AG09309 (cell line): ENCODE measurements at places on chromosomes 2 and 18.

- no peak for DNase-seq
Measured at GRCh38 chr2:181008407-181008806, 28.0 kb downstream of the UBE2E3 start.

GRCh38 chr18:36141576-36141975 lies 11.9 kb downstream of the ELP2 start:
- DNase-seq: no peak

DNA sequence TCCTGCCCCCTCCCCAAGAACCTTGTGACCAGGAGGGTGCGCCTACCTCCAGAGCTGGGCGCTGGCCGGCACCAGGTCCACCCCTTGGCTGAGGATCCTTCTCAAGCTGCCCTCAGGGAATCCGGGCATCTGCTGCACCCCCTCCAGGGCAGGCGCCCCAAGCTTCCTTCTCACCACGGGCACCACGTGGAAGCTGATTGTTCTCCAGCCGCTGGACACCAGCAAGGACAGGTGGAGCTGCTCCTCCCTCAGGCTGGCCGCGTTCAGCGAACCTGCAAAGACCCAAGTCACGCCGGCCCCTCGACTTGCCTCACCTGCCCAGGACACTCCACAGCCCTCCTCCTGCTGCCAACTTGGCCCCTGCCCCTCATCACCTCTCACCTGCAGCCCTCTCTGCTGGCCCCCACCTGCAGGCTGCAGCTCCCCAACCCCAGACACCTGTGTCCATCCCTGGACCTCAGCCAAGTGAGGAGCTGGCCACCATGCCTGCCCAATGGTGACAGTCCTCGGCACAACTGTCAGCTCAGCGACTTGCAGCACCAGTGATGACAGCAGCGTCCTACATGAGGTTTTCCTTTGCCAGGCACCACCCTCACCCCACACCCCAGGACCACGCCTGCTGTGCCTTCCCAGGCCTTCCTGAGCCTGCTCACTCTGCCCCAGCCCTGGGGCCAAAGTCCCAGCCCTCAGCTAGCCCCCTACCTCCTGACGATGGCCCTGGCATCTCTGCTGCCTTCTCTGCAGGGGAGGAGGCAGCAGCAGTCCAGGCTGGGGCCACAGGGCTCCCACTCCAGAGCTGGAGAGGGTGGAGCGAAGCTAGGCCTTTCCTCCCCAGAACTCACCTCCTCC lies 4.2 kb downstream of the MAB21L4 start:
- DNase-seq: no peak

GRCh38 chr2:179558010-179558934 lies 293.6 kb upstream of the SESTD1 start:
- DNase-seq: no peak

- DNase-seq: no peak
Measured at GRCh38 chr2:241577413-241578122, 19.0 kb downstream of the BOK start.

DNA sequence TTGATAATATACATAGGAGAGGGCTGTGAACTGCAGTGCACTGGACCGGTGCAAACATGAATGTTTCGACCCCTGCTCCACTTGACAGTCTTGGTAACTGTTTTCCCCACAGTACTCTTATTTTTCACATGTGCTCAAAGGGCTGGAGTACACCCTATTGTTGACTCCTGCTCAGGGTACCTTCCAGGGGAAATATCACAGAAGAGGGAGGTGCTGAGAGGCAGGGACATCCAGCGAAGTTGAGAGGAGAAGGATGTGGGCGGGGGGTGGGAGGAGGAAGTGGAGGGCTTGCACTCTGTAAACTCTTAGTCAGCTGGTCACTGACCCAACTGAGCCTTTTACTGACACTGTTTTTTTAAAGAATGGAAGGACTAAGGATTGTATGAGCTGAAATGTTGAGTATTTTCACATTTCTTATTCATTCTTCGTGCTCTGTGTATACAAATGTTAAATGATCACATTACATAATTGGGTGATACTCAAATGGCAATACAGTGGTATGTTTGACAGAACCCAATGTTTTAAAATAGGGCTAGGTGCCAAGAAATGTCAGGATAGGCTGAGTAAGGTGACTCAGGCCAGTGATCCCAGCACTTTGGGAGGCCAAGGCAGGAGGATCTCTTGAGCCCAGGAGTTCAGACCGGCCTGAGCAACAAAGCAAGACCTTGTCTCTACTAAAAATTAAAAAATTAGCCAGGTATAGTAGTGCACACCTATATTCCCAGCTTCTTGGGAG lies 10.0 kb downstream of the INPP4A start:
- no peak for DNase-seq

- DNase-seq: no peak
Measured at GRCh38 chr2:200317975-200318374, 11.5 kb downstream of the SPATS2L start.

DNA sequence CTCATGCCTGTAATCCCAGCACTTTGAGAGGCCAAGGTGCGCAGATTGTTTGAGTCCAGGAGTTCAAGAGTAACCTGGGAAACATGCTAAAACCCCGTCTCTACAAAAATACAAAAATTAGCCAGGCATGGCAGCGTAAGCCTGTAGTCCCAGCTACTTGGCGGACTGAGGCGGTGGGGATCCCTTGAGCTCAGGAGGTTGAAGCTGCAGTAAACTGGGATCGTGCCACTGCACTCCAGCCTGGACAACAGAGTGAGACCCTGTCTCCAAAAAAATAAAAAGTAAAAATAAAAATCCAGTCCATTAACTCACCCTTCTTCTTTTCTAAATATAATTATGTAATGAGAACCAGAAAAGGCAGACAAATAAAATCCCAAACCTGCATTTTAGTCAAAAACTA lies 8.2 kb downstream of the BAZ2B start:
- DNase-seq: no peak

DNA sequence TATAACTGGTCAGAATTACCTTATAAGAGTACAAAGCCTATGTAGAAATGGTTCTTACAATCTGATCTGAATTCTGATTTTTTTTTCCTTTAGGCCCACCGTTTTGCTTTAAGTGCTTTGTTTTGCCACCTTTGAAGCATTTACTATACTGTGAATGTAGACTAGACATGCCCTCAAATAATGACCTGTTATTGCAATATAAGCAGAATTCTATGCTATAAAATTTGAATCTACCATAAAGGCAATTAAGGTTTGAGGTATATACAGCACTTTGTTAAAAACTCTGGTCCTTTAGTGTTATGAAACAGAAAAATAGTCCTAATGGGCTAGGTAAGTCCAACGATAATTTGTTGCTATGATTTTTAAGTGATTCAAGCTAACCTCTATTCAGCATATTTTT lies 86.6 kb upstream of the NOSTRIN start:
- DNase-seq: no peak

GRCh38 chr2:124091721-124092120 lies 66.6 kb downstream of the CNTNAP5 start:
- DNase-seq: no peak

DNA sequence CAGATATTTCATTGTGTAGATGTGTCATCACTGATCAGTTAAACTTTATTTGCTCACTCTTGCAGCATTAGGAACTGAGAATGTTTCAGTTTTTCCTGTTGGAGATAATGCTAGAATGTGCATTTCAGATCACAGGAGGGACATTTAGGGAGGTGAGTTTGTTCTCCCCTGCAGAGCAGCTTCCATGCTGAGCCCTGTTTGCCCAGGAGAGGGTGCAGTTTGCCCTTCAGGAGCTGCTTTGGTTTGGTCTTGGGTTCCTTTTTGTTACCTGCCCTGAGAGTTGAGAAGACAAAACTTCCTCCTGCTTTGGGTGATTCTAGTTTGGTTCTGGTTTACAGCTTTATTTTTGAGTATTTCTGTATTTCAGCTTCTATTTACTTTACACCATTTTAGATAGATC lies 49.9 kb downstream of the DGKD start:
- DNase-seq: no peak

DNA sequence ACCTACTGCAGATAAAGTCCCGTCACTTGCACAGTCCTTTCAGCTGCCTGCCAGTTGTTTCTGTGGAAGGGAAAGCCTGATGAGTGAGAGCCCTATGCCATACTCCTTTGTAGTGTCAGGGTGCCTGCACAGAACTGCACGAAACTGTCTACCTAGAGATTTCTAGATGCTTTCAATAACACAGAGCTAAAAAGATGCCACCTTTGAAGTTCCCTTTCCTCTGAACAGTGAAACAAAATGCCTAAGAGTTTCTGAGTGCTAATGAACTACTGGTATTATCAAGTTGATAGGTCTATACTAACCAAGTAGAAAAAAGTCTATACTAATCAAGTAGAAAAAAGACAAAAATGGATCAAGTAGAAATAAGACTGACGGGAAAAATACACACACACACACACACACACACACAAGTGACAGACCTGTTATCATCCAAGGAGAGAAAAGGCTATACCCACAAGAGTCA lies 79.0 kb downstream of the TLK1 start:
- DNase-seq: no peak

- DNase-seq: peak; percentile 63
Measured at GRCh38 chr2:56008661-56009431, 85.3 kb upstream of the EFEMP1 start.

DNA sequence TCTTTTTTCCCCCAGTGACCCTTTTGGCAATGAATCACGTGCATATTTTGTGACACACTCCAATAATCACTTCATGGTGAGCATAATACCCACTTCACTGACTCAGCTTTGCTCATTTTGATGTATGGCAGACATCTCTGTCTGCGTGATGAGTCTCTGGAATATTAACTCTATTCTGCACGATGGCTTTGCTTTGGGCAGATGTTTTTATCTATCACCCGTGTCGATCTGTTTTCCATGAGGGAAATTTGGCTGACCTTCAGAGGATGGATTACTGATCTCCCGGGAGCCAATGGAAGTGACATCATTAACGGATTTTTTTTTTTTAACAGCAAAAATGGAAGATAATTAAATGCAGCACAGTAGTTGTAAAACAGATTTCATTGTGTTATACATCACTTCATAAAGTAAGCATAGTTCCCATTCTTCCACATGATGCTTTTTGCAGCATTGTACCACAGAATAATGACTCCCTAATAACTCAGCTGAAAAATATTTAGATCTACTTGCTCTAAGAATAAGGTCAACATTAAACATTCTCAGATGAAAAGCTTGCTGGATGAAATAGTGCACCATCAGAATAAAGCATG lies 29.8 kb downstream of the CDC42EP3 start:
- DNase-seq: peak; percentile 80

DNA sequence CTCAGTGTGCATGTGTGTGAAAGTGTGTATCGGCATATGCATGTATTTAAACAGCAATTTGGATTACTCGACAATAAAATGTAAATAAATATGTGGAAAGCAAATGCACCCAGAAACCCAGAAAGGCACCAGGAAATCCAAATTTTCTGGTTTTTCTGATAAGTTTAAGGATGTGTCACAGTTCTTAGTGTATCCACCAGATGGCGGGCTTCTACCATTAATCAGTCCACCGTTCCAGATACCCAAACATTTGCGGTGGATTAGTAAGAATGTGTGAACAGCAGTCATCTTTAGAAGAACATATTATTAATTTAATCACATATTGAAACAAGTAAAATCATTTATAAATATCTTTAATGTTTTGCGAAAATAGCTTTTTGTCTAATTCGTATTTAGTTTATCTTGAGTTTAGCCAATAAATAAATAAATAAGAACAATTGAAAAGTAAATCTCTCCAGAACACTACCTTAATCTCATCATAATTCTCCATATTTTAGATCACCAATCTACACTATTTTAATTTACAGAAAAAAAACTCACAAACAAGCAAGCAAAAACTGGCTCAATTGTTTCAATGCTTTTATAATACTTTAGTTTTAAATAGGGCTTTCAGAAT lies 298.9 kb downstream of the DSEL start:
- peak; percentile 34 for DNase-seq

DNA sequence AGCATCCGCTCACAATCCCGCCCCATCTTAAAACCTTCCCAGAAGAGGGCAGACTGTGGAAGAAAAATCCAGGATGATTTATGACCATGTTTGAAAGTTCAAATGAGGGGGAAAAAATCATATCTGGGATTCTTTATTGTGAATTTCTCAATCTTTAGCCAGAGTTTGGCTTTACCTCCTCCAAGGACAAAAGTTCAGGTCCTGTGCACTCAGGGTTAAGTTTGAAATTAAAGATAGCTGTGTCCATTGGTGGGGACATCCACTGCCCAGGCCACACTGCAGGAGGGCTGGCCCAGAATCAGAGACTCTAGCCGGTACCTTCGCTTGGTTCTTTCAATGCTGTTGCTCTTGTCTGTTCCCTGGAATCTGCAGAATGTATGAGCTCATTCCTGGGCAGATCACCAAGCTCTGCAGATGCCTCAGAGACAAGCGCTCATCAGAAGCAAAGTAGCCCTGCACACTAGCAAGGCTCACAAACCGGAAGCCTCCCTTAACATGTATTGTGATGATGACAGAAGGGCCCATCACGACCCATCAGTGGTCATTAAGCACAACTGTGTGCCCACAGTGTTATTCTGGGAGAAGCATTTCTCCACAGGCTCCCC lies 375.3 kb upstream of the KLHL29 start:
- no peak for DNase-seq

GRCh38 chr2:4175343-4175742 lies 472.0 kb downstream of the DCDC2C start:
- no peak for DNase-seq

DNA sequence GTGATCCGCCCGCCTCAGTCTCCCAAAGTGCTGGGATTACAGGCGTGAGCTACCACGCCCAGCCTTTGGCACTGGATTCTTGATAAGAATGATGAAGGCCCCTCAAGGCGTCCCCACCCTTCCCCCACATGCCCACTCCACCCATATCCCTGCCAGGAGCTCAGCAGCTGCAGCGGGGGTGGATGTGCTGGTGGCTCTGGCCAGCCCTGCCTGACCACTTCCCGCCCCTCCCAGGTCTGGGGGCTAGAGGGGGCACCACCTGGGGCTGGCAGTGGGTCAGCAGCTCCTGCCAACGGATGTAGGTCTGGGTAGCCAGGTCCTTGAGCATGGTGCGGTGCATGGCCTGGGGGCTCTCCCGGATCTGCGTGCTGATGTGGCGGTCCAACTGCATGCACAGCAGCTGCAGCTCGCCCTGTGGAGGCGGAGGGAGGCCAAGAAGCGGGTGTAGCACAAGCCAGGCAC lies 7.8 kb upstream of the SEMA4C start:
- DNase-seq: no peak

GRCh38 chr2:38362232-38362631 lies 14.8 kb downstream of the ATL2 start:
- no peak for DNase-seq

GRCh38 chr2:3516831-3517230 lies 2.5 kb downstream of the ADI1 start:
- no peak for DNase-seq
